Amniotic stem cell (primary cell): ENCODE measurements at places on chromosomes 16 and 17.

- DNase-seq: no peak
Measured at GRCh38 chr16:29920288-29921033, 5.6 kb downstream of the KCTD13 start.

DNA sequence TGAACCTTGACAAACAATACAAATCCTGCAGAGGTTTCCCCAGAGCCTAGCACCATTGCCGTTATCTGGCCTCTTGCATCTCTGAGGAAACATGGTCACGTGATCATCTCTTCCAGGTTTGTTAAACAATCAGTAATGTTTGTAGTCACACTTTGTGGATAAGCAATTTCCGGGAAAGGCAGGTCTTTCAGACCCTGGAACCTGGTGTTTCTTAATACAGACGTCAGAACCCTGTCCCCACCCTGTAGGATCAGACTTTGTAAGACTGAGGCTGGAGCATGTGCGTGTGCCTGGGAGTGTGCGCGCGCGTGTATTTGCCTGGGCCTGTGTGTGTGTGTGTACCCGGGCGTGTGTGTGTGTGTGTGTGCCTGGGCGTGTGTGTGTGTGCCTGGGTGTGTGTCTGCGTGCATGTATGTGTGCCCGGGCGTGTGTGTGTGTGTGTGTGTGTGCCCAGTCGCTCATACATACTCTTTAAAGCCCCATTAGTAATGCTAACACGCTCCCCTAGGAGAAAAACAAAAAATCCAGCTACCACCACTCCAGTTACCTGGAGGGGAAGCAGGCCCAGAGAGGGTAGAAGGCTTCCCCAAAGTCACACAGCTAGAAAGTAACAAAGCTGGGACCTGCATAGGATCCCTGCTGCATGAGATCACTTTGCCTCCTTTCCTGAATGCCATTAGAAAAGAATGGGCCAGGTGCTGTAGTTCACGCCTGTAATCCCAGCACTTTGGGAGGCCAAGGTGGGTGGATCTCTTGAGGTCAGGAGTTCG, 5.3 kb downstream of the CTNS start:
- no peak for DNase-seq

- no peak for DNase-seq
Measured at GRCh38 chr17:29379084-29379991, 10.8 kb upstream of the TAOK1 start.

DNA sequence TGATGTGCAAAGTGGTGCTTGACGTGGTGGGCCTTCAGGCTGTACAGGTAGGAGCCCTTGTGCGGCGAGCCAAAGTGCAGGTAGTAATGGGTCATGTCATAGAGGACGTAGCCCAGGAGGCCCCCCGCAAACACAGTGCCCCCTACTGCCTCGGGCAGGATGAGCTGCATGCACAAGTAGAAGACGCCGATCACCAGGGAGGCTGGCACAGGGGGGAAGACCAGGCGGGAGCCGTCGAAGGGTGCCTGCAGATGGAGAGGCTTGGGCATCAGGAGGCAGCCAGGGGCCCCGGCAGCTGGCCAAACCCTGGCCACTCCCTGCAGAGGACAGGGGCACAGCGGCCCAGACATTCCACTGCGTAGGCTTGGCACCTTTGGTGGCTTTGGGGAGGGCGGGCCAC, 15.7 kb upstream of the MLKL start:
- DNase-seq: no peak

DNA sequence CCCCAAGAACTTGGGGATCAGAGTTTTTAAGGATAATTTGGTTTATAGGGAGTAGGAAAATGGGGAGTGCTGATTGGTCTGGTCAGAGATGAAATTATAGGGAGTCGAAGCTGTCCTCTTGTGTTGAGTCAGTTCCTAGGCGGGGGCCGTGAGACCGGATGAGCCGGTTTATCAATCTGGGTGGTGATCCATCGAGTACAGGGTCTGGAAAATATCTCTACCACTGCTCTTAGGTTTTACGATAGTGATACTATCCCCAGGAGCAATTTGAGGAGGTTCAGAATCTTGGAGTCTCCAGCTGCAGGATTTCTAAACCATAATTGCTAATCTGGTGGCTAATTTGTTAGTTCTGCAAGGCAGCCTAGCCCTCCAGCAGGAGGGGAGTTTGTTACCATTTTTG, 403.4 kb downstream of the CDH11 start:
- no peak for DNase-seq

DNA sequence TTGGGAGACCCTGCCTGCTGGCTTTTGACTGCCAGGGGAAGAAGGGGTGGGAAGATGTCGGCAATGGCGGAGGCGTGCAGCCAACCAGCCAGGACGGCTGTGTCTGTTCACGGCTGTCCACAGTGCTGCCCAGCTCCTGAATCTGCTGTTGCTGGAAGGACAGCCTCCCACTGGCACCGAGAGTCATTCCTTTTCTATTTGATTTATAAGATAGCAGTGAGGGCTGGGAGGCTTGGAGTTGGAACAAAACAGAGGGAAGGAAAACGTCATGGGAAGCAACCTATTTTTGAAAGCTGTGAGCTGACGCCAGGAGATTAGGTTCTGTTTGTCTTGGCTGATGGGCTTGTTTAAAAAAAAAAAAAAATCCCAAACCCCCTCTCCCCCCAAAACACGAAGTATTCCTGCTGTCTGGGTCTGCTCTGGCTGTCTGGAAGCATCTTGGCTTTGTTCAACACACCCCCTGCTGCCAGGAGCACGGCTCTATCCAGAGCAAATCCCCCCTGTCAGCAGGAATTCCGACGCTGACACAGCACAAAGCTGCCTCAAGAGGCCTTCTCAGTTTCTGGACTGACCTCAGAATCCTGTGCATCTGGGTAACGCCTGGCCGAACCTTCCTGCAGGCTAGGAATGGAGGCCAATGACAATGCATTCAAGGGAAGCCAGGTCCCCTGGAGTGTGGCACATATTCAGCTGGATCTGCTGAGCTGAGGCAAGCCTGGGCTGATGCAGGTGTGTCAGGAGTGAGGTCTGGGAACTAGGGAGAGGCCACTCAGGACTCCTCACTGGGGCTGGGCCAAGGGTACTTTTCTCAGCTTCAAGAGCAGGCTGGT, 41.0 kb upstream of the SREBF1 start:
- DNase-seq: peak; percentile 84

DNA sequence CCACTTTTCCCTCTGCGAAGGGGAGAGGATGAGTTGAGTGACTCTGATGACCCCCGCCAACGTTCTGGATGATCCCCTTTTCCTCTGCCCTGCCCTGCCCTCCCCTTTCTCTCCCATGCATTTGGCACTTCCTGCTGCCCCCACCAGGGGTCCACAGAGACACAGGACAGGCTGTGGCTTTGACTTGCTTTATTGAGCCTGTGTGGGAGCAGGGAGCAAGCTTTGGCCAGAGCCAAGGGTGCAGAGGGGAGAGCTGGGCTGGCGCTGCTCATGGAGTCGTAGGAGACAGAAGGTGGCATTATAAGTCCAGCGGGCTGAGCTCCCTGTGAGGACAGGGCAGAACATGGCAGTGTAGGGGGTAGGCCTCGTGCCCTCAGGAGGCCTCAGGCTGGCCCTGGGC, 1.6 kb downstream of the PPY start:
- no peak for DNase-seq

DNA sequence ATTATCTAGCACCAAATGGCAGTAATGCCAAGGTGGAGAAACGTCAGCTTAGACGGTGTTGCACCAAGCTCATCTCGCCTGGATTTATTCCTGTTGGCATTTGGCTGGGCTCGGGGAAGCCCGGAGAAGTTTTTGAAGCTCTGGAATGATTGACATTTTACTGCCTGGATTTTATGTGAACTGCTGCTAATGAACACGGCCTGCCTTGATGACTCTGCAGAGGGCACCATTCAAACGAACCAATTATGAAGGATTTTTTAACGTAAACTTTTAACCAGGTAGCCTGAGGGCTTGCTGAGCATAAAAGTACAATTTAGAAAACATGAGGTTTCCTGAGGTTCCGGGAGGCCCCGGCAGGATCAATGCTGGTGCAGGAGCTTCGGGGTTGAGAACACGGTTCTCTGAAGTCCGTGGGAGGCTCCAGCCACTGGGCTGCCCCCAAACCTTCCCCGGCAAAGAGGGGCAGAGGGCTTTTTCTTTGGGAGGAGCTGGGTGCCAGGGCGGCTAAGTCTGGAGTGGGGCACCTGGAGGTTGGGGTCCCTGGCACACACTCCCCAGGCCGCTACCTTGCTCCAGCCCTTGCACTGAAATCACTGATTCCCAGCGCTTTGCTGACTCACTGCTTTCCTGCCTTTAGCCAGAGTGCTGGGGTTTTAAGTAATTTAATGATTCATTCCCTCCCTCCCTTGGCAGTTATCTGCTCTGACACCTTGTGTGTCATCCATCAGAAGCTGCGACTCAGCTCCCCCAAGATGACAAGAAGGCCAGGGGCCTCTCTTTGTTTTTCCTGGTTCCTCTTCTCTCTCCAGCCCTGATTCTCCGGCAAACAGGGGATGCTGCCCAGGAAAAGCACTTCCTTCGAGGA, 161.2 kb upstream of the IRX3 start:
- peak; percentile 83 for DNase-seq

- peak; percentile 43 for DNase-seq
Measured at GRCh38 chr17:75087558-75088453, at the start of gene SLC16A5. TSS of gene SLC16A5 (plus strand) at chr17:75087954. CDS start at chr17:75093637, 5,683 bp downstream.

DNA sequence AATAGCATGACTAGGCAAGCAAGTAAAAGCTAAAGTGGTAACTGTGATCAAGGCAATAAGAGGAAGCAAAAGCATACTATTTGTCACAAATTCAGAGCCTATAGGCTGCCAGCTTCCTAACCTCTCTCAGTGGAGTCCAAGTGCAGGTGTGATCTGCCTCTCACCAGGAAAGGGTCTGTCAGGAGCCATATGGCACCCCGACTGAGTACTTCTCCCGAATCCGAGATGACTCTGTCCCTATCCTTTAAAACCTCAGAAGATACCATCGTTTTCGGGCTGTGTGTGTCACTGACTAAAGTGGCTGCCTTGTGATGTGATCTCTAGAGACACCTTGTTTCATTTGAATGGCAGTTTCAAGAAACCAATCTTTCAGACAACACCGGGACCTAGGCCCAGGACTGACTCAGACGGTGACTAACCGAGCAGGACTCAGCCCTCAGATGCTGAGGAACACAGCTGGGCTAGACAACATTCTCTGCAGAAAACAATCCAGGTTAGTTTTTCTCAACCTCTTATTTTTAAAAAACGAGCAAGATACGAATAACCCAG, 63.6 kb downstream of the SMG6 start:
- DNase-seq: peak; percentile 64

DNA sequence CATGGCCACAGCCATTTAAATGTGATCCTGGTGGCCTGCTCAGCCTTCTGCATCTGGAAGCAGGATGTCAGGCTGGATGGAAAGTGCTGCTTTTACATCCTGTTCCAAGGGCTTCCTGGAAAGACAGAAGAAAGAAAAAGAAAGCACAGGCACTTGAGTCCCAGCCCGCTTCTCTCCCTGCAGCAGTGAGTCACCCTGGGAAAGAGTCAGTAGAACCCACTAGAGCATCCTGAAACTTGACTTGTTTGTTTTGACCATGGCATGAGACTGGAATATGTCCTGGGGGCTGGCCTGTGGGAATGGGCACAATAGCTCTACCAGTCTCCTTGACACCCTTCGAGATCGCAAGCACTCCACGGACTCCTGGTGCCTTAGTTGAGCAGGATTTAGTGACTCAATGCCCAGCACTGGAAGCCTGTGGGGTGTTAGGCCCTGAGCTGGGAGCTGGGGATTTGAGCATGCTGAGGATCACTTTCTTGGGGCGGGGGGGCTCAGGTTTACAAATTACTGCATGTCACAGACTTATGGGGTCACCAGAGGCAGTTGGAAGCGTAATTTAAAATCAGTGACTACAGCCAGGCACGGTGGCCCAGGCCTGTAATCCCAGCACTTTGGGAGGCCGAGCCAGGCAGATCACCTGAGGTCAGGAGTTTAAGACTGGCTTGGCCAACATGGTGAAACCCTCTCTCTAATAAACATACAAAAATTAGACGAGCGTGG, 22.1 kb upstream of the GNA13 start:
- no peak for DNase-seq

GRCh38 chr16:19644877-19645276, 73.2 kb downstream of the KNOP1 start:
- DNase-seq: no peak

- no peak for DNase-seq
Measured at GRCh38 chr16:83075956-83076355, 449.2 kb downstream of the CDH13 start.

DNA sequence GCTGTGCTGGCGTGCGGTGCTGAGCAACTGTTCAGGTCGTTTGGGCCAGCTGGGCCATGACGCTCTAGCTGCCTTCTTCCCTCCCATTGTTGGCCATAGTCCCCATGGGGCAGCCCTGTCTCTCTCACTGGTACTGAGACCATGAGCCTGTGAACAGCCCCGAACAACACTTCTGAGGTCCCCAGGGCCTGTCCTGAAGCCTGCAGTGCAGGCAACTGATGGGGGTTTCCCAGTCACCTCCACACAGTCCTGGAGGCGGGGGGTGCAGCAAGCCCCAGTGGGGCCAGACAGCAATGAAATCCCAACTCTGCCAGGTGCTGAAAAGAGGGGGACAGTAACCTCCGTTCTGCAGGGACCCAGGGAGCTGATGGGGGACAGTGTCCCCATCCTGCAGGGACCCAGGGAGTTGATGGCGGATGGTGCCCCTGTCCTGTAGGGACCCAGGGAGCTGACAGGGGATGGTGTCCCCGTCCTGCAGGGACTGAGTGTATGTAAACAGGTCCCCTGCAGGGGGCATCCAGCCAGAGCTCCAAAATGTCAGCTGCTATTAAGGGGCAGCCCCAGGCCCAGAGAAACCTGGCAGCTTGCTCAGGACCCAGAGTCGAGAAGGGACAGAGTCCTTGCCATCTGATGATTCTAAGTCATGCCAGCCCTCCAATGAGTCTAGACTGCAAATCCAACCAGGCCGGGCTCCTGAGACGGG, 30.4 kb downstream of the ENGASE start:
- no peak for DNase-seq

DNA sequence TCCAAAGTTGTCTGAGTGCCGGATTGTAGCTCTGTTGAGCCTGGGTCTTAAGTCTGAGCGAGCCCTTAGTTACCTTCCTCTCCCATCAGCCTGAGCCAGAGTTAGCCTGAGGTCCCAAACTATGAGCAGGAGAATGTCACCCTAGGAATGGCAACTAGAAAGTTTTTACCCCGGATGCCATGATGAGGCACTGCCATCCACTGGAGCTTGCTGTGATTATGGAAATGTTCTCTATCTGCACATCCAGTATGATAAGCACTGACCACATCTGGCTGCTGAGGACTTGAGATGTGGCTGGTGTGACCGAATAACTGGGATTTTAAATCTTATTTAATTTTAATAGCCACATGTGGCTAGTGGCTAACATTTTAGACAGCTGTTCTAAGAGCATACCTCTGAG, 550.0 kb downstream of the CDH13 start:
- DNase-seq: no peak
